ENCODE measurements at places on chromosomes 3 and 15.

DNA sequence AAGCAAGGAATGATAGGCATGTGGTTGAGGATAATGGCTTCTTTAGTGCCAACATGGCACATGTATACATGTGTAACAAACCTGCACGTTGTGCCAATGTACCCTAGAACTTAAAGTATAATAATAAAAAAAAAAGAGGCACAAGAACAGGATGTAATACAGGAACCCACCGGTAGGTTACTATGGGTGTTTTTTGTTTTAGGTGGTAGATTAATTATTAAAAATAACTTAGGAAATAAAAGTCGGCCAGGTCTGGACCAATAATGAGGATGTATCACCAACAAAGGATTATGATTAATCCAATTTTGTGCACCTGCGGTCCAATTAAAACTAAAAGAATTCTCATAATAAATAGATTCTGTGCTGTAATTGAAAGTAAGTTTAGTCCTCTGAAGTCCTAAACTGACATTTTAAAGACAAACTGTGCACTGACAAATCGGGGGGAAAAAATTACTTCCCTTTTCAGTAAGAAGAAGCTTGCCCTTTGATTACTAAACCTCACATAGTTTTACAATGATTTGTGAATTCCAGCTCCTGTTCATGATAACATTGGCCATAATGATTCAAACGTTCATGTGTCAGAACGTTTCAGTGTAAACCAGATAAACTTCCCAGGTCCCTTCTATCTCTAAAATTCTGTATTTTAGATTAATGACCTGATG lies 62.2 kb downstream of the CASR start:
- no peak for DNase-seq

- DNase-seq = no peak
Measured at GRCh38 chr15:82105451-82106215, 59.8 kb upstream of the MEX3B start.

DNA sequence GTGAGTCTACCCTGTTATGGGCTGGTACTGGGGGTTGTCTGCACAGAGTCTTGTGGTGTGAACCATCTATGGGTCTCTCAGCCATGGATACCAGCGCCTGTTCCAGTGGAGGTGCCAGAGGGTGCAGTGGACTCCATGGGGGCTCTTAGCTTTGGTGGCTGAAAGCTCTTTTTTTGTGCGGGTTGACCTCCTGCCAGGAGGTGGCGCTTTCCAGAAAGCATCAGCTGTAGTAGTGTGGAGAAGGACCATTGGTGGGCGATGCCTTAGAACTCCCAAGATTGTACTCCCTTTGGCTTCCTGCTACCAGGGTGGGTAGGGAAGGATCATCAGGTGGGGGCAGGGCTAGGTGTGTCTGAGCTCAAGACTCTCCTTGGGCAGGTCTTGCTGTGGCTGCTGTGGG lies 602.6 kb downstream of the RSL24D1 start:
- no peak for DNase-seq

DNA sequence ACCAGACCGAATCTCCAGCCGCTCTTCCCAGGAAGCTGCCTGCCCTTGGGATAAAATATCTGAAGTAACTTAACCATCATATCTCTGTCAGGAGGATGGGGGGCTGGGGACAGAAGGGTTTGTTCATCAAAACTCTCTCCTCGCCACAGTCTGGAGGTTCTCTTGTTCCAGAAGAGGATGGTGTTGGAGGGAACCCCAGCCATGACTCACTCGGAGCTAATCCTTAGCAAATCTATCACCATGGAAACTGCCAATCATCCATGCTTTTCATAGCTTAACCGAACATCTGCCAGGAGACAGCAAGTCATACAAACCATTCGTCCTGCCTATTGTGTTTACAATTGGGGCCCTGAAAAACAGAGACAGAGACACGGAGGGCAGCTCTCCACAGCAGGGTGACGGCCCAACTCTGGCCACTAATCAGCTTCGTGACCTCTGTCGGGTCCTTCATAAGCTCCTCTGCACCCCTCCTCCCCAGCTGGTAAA lies 73.8 kb upstream of the HEG1 start:
- DNase-seq = no peak

- DNase-seq = no peak
Measured at GRCh38 chr3:181486141-181486885, 225.4 kb upstream of the SOX2 start.

DNA sequence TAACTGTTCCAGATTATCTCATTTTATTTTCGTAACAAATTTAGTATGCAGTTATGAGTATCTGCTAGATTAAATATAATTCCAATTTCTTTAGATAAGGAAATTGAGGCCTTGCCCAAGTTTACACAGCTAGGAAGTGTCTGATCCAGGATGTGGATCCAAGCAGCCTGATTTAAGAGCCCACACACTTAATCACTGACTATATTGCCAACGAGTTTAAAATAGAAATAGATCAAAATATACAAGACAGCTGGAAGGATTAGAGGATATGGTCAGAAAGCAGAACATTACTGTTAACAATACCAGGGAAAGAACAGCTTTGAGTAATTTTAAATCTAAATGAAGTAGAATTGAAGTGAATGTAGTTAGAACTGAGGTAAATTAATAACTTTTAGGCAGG lies 215.2 kb downstream of the C3orf38 start:
- DNase-seq = no peak

GRCh38 chr3:46356276-46356675 lies 2.4 kb downstream of the CCR2 start:
- DNase-seq = no peak

DNA sequence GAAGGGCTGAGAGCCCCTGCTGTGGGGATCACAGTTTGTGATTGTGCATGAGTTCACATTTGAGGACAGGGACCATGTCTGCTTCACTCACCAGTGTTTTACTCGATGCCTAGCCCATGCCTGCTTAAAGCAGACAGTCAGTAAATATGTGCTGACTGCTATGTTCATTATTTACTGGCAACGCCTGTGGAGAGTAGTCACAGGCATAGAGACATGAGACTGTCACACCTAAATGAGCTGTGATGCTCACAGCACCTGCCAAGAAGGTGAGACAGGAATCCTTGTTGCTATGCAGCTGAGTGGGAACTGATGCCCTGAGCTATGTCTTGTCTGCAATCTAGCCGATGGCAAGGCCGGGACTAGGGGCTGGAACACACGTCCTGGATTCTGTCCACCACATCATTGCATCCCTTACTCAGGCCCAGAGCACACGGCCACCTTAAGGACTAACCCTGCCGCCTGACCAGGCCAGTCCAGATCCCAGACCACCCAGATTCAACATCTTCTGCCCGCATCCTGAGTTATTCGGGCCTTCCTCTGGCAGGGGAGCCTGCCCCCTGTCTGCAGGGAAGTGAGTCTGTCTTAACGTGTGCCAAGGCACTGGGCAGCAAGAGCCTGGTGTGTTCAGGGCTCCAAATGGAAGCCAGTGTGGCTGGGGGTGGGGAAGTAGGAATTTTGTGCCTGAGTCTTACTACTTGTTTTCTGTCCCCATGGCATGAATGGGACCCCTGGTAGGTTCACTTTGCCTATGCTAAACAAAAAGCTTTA lies 44.8 kb downstream of the FGD5 start:
- no peak for DNase-seq

All from stimulated activated CD8-positive, alpha-beta memory T cell treated with anti-CD3 and anti-CD28 coated beads, Interleukin-2, amount 100 ng/mL, for 1 hour (primary cell).